ENCODE measurements at places on chromosomes 13 and 19.

- no peak for DNase-seq
Measured at GRCh38 chr19:17098326-17098725, 22.7 kb downstream of the MYO9B start.

DNA sequence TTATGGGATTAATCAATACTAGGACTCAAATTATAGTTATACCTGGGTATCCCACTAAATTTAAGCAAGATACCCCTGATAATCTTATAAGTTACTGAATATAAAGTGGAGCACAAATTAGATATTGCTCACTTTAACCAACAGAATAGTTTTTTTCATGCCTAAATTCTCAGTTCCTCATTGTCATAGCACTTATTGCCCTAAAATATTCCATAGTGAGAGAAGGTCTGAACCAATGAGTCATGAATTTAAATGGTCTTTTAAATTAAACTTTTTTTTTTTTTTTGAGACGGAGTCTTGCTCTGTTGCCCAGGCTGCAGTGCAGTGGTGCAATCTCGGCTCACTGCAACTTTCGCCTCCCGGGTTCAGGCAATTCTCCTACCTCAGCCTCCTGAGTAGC, 42.4 kb downstream of the ZNF136 start:
- no peak for DNase-seq

DNA sequence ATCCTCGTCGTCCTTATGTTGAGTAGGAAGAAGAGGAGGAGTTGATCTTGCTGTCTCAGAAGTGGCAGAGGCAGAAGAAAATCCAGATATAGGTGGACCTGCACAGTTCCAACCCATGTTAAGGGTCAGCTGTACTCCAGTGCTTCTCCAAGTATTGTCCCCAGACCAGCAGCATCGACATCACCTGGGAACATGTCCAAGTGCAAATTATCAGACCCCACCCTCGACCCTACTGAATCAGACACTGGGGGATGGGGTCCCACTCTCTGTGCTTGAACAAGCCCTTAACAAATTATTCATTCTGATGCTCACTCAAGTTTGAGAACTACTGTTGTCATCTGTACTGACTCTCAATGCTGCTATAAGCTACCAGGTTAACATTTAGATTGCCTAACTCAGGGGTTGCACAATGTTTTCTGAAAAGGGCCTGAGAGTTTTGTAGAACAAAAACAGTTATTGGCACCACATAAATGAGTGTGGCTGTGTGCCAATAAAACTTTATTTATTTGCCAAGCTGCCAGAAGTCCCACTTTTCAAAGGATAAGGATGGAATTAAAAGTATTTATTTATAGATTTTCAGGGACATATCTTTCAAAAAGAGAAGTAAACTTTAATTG, 226.7 kb upstream of the IPO5 start:
- no peak for DNase-seq

- no peak for DNase-seq
Measured at GRCh38 chr13:75927183-75927669, 291.1 kb downstream of the LMO7 start.

- no peak for DNase-seq
Measured at GRCh38 chr13:23699271-23699670, 129.1 kb downstream of the TNFRSF19 start.

- no peak for DNase-seq
Measured at GRCh38 chr19:51359294-51359693, 6.9 kb downstream of the ETFB start.

DNA sequence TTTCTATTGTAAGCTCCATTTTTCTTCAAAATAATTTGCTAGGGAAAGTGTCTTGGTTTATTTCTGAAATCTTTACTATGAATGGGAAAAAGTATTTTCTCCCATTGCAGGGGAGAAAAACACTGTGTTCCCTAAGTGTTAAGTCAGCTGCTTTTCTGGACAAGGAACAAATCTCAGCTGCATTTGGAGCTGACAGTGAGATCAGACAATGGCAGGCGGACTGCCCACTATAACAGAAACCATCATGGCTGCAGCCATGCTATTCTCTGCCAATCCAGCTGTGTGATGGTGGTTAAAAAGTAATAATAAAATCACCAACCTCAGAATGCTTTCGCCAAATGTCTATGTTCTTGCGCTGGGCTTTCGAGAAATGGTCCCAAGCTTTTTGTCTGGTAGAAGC, 302.7 kb downstream of the DNAJC15 start:
- DNase-seq, result no peak

GRCh38 chr19:41363371-41363752, 587 bp downstream of the B9D2 start:
- no peak for DNase-seq

DNA sequence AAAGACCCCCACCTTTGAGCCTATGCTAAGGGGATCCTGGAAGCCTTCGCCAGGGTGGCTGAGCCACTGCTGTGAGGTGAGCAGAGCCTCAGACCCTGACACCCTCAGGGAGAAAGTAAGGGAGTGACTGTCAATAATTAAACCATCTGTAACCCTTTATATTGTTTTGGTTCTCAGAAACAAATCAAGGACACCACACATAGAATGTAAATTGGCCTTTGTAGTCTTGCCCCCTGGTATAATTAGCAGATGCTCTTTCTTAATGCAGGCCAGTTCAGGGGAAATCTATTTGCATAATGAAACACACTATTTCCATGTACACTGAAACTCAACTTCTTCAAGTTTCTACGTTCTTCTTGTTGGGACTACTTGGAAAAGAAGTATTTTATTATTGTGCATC, 127.7 kb upstream of the EDNRB start:
- DNase-seq, result no peak

- no peak for DNase-seq
Measured at GRCh38 chr13:103282571-103283450, 216.6 kb upstream of the SLC10A2 start.

DNA sequence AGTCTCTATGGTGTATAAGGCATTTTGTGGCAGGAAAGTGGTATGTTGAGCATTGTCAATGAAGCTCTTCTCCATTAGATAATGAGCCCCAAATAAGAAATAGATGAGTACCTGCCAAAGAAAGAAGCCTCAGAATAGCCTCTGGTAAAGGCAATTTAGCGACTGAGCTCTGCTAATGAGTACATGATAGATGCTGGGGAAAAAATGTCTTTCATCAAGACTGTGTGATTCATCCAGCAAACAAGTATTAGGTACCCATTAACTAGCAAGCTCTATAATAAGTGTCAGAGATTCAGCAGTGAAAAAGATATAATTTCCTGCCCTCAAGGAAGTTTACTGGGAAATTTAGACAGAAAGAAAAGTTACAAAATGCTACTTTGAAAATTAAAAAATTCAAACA, 294.6 kb downstream of the ITGBL1 start:
- DNase-seq, result no peak

DNA sequence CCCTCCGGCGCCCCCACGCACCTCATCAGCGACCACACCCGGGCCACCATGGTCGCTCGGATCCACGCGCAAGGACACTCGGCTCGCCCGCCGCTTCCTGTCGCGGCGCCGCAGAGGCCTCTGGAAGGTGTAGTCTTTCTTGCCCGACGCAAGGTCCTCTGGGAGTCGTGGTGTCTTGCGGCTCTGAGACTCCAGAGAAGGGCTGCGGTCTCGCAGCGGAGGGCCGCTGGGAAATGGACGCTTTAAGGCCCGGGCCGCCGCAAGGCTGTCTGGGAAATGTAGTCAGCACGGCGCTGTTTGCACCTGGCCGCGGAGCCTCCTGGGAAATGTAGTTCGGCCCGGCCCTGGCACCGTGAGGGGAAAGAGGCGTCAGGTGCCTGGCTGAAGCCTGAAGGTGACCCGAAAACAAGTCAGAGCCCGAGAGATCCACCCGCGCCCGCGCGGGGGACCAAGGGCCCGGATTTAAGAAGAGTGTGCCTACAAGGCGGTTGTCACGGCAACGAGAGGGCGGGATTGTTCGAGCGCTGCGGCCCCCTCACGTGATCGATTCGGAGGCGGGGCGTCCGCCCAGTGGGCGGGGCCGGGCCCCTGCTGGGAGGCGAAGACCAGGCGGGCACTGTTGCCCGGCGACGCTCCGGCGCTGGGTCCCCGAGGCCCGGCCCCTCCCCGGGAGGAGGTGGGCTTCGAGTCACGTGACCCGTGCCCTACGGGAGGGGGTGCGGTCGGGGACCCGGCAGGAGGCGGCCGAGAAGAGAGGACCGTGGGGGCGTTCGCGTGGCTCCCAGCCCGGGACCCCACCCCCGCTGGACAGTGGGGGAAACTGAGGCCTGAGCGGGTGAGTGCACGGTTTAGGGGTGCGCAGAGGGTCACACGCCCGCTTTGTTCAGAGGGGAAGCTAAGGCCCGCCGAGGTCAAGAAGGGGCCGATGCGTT, at the start of the genes HSD11B1L and MICOS13:
Gene HSD11B1L (plus strand): TSS at position 591 of the 932 bp plus-strand sequence. CDS start 3,806 bp downstream, outside the sequence.
Gene MICOS13 (minus strand): TSS at position 80 of the 932 bp plus-strand sequence. CDS start 30 bp downstream, at position 50.
- peak; percentile 95 for DNase-seq

GRCh38 chr13:45681113-45681512, 21.0 kb upstream of the CBY2 start:
- no peak for DNase-seq

DNA sequence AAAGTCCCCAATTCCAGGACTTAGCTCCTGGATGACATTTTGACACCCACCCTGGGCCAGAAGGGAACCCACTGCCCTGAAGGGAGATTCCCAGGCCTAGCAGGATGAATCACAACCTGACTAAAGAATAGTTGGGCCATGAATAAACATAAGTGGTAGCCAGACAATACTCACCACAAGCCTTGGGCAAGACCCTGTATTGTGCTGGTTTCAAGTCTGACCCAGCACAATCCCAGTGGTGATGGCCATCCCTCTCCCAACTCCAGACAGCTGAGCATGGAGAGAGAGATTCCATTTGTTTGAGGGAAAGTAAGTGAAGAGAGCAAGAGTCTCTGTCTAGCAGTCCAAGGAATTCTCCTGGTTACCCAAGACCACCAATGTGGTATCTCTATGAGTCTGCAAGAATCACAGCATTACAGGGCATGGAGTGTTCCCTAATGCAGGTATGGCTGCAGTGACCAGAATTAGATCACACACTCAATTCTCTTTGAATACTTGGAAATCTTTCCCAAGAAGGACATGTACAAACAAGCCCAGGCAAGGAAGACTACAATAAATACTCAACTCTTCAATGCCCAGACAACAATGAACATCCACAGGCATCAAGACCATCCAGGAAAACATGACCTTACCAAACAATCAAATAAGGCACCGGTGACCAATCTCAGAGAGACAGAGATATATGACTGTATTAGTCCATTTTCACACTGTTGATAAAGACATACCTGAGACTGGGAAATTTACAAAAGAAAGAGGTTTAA, 158.0 kb downstream of the VWA8 start:
- DNase-seq, result no peak

- DNase-seq, result peak; percentile 72
Measured at GRCh38 chr19:39824143-39825092, 9.5 kb downstream of the DYRK1B start.

DNA sequence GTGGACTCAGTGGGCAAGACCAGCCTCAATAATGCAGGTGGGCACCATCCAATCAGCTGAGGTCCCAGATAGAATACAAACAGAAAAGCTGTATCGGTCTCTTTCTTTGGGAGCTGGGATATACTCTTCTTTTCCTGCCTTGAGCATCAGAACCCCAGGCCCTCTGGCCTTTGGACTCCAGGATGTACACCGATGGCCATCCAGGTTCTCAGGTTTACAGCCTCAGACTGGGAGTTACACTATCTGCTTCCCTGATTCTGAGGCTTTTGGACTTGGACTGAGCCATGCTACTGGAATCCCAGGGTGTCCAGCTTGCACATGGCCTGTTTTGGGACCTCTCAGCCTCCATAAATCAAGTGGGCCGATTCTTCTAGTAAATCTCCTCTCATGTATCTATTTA, 27.6 kb upstream of the USP12 start:
- DNase-seq, result no peak

DNA sequence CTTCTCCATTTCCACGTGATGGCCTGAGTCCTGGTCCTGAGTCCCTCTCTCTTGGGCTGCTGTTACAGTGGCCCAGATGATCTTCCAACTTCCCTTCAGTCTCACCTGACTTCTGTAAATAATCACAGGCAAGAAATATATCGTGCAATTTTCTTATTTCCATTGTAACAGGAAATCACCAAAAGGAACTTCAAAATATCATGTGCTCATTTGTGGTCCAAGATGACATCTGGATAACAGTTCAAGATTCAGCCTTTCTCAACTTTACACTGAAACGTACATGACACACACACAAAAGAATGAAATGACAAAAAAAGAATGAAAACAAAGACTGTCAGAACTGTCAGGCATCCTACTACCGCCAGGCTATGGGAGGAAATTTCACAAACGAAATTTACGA, 22.0 kb upstream of the RAP2A start:
- DNase-seq, result no peak

- no peak for DNase-seq
Measured at GRCh38 chr13:49046002-49046401, 70.3 kb downstream of the FNDC3A start.

DNA sequence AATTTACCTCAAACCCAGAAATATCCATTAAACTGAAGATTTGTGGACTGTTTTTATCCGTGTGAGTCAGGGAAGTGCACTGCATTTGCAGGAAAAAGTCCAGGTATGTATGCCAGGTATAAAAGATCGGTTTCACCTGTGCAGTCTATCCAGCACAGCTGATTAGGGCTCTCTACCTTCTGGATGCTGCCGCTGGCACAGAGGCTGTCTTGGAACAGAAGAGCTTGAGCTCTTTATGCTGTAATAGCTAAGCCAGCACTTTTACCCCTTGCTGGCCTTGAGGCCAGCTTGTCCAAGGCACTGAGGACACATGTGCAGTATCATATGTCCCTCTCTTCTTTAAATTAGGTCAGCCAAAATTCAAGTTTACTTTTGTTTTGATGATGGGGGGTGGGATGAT, 851.0 kb downstream of the DIAPH3 start:
- DNase-seq, result no peak

GRCh38 chr19:6378041-6378440, 2.3 kb upstream of the PSPN start:
- DNase-seq, result no peak

- no peak for DNase-seq
Measured at GRCh38 chr13:34250151-34250670, 432.3 kb downstream of the RFC3 start.

DNA sequence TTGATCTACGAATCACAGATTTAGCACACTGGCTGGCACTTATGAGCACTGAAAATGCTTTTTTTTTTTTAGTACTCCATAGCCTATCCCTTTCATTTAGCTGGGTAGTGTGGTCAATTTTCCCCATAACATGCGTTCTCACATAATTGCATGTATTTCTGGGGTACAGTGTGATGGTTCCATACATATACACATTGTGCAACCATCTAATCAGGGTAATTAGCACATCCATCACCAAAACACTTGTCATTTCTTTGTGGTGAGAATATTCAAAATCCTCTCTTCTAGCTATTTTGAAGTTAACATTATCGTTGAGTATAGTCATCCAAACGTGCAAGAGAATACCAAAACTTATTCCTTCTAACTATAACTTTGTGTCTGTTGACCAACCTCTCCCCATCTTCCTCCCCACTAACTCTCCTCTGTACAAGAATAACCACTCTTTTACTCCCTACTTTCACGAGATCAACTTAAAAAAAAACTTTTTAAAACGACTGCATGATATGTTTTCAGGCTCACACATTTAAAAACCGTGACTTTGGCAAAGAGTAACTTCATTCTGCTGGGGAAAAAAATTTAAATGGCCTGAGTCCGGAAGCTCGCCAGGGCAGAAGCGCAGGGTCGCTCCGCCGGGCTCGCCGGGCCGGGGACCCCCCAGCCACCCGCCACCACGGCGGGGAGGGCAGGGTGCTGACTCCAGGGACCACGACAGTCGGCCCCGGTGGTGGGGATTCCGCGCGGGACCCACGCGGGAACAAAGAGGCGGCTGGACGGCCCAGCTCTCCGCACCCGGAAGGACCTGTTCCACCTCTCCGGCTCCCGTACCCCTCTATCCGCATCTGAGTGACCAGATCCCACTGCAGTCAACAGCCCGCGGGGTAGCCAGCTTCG, 868 bp upstream of the UBAC2 start:
- DNase-seq, result no peak

Measured in activated naive CD8-positive, alpha-beta T cell treated with anti-CD3 and anti-CD28 coated beads, Interleukin-2, amount 50 U/mL, for 16 hours (primary cell).